ENCODE measurements at places on chromosomes 4 and X.

DNA sequence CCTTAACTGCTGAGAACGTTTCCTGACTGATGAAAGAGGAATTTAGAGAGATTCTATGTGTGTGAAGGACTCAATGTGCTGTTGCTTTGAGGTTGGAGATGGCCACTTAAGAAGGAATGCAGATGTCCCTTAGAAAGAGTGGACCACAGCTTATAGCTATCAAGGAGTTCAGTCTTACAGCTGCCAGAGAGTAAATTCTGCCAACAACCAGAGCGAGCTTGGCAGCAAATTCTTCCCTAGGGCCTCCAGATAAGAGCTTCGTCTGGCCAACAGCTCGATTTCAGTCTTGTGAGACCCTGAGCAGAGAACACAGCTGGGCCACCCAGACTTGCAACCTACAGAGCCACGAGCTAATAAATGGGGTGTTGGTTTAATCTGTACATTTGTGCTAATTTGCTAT is 21.8 kb downstream of the MID1 start:
- no peak for DNase-seq

- no peak for DNase-seq
These were observed 120.5 kb upstream of the SORBS2 start for GRCh38 chr4:185932491-185932890.

DNA sequence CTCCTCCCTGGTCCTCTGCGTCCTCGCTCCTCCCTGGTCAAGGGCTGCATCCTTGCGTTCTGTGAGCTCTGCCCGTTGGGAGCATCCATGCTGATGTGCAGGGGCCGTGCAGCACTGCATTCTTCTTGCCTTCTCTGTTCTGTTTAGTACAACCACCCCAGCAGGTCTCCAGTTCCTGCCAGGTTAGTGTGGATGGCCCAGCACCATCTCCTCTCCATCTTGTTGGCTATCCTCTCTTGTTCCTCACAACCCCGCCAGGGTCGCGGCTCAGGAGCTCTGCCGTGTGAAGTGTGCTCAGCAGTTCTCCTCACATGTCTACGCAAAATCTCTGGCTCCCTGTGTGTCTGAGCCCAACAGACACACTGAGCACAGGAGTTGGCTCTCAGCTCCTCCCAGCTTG is 10.4 kb upstream of the MAEA start:
- DNase-seq: no peak

GRCh38 chr4:89661173-89661899 is 175.6 kb downstream of the SNCA start:
- peak; percentile 34 for DNase-seq

DNA sequence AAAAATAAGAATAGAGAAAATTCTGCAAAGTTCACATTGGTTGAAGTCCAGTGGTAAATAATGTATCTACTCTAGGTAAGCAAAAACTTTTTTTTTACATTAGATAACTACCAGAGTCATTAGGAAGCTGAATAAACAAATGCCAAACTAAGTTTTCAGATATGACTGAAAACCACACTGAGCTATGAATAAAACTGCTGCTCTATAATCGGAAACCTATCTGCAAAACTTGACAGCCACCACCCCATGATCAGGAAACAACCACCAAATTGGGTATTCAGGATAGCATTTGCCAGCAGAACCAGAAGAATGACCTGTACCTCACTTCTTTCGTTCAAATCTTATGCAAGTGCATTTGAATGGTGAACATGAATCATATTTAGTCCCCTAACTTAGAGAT is 173.0 kb upstream of the TET2 start:
- DNase-seq: no peak

- no peak for DNase-seq
These were observed 14.0 kb downstream of the RTL5 start for GRCh38 chrX:72117636-72118210.

DNA sequence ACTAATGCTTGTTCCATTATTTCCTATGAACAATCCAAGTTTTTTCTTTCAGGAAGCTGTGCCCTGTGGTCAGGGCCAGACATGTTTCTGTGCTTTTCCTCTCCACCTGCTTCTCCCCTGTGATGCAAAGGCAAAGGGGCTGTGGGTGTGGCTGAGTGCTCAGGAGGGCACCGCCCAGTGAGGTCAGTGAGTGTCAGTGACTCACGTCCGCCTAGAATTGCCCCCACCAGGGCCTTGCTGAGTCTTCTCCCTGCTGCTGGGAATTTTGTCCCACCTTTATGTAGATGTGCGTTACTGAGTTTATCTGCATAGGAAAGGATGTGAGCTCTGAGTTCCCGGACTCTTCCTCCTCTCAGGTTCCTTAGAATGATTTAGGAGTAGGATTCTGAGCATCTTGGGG is 283.2 kb downstream of the DCHS2 start:
- DNase-seq: no peak

- DNase-seq: no peak
These were observed 660.3 kb upstream of the PITX2 start for GRCh38 chr4:111283066-111283677.

DNA sequence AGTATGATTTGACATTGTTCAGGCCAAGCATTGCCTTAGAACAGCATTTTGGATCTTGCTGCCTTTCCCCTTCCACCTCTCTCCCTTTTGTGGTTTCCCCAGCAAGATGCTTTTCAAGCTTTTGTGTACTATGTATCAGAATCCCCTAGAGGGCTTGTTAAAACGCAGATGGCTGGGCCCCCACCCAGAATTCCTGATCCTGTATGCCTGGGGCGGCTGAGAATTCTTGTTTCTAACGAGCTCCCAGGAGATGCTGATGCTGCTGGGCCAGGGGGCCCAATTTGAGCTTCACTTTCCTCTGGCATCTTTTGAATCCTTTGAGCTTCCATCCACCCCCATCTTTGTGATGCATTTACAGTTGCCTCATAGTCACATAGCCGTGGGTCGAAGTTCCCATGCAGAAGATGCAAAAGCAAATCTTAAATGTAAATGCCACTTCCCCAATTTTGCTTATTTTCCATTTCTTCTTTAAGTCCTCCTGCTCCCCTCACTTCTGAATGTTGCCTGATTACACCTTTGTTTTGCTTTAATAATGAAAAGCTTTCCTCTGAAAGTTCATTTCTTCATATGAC is 18.5 kb downstream of the HCCS start:
- no peak for DNase-seq

DNA sequence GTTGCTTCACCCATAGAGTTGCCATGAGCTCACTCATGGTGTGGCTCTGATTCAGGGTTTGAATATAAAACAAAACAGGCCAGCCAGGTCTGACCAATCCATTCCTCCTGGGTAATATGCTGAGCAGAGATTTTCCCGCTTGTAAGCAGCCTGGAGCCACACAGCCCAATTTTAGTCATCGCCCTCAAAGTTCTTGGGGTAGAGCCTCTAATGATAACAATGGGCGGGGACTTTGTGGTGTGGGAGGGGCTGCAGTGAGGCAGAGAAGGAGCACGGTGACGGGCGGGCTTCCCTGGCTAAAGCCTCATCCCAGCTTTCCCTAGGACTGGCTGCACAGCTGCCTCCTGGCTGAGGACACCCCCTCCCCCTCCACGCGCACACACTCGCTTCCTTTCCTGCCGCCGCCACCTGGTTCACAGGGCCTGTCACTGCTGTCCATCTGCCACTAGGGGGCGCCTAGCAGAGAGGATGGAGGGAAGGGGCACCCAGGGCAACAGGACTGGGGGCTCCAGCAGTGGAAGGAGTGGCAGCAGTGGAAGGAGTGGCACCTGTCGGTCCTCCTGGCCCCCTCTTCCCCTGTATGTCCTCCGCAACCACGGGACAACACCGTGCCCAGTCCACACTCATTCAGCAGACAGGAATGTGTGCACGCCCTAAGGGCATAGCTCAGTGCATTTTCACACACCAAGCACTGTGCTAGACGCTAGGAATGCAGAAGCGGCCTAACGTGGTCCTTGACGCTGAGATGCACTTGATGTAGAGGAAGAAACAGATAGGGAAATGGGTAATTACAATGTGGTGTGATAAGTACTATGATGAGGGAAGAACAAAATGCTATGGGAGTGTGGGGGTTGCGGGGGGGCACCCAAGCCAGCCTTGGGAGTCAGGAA is 26.8 kb downstream of the PRPS1 start:
- DNase-seq: peak; percentile 75

DNA sequence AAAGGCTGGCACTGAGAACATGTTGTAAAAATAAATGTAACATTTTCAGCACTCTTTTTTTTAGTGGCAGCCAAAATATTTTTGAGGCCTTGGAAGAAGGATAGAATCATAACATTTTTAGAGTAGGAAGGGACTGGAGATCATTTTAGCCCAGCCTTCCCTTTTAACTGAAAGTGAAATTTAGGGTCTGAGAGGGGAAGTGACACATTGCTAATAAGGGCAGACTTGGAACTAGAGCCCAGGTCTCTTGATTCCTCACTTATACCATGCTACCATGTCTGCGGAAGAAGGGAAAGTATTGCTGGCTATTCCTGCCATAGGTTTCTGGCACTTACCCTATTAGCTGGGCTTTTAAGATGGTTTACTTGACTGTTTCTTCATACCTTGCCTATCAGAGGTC is 4.8 kb downstream of the WDR44 start:
- DNase-seq: no peak

DNA sequence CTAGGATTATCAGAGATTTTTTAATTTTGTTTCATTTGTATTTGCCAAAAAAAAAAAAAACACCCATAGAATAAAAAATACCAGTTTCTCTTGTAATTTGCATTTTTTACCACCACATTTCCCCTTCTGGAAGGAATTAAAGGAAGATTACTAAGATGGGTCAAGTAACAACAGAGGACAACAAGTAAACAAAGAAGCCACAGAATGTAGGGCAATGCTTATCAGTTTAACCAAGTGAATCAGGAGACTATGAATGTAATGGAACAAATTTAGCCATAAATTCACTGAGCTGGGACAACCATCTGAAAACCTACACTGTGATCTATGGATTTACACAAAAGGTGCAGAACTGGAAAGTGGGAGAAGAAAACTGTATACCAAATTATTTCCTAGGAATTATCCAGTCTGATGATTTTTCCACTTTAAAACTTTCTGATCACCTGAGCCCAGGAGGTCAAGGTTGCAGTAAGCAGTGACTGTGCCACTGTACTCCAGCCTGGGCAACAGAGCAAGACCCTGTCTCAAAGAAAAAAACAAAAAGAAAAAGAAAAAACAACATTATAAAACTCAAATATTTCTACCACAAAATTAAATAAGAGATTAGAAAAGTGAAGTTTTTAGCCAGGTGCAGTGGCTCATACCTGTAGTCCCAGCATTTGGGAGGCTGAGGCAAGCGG is 32.4 kb downstream of the LRBA start:
- DNase-seq: no peak

DNA sequence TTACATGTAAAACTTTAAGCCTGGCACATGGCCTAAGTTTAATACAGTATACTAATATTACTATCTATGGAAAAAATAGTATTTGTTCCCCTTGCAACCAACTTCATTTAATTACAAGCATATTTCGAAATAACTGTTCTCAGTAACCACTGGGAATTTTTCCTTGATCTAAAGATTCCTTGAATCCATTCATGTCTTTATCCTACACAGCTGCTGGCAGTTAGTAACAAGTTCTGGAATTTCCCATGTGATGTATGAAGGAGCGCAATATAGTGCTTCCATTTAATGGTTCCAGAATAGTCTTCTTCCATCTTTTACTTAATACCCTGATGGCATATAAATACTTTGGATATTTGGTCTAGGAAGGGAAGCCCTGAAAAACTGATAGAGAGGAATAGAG is 136.5 kb downstream of the AASDH start:
- no peak for DNase-seq

GRCh38 chr4:141348573-141348972 is 127.9 kb downstream of the ZNF330 start:
- no peak for DNase-seq

DNA sequence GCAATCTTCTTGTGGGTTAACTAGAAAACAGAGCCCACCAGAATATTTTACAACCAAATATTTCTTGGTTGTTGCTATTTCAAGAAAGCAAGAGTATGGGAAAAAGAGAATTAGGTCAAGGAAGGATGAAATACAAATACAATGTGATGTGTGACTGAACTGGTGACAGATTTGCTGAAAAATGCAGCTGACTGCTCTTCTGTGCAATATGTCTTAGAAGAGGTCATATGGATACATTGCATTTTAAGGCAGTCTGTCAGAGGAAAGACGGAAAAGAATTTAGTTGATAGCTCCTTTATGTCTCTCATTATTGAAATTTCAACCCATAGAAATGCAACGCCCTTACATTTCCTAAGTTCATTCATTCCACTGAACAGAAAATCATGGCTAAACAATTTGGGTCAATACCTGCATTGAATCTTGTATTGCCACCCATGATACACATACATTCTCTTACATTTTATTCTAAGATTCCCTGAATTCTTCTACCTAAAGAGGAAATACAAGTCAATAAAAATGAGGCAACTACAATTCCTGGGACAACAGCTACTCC is 423.1 kb downstream of the ADAM29 start:
- DNase-seq: no peak

DNA sequence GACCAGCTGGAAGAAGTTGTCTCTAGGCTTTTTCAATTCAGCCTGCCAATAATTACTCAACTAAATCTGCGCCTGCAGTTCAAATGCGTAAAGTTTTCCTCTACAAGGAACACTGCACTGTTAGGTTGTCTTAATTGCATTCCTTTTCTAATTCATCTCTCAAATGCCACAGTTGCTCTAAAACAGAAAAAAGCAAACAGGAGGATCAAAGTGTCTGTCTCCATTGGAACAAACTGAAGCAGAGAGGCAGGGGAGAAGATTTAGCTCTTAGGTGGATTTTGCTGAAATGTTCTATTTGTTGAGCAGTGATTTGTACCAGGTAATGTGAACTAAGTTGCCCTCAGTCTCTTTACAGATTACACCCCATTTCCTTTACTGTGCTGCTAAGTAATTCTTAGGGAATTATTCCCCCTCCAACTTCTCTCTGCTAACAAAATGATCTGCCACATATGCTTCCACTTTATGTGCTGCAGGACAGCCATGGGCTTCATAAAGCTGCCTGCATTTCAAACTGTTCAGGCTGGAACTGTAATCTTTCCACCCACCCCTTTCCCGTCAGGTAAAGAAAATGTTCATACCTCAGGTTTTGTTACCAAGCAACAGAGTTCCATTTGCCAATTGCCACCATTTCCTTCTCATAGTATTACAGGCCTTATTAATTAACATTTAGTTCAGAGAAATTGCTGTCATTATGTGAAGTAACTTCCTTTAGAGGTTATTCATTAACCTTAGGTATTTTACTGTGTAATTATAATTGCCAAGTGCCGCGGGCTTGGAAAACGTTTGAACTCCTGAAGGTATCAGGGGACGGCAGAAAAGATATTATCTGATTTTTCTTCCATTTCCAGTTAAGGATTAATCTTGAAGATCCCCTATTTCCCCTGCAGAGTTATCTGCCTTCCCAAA is 149.3 kb downstream of the SPRY1 start:
- DNase-seq: no peak

DNA sequence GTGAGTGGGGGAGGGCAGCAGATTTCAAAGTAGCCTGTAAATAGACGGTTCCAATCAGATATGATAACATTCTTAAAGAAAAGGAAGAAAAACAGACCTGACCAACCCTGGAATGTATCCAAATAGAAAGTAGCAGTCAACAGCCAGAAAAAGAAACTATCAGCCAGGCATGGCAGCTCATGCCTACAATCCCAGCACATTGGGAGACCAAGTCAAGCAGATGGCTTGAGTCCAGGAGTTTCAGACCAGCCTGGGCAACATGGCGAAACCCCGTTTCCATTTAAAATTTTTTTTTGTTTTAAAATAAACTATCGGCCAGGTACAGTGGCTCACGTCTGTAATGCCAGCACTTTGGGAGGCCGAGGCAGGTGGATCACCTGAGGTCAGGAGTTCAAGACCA is 125.0 kb downstream of the THOC2 start:
- no peak for DNase-seq

GRCh38 chr4:127936974-127937373 is 28.0 kb downstream of the MFSD8 start:
- no peak for DNase-seq

GRCh38 chrX:37350034-37350365 is 836 bp downstream of the PRRG1 start:
- DNase-seq: no peak
